Endothelial cell of umbilical vein (primary cell): ENCODE measurements at places on chromosomes 1 and 21.

- no peak for DNase-seq
Measured at GRCh38 chr21:43703035-43703880, 15.7 kb upstream of the PDXK start.

DNA sequence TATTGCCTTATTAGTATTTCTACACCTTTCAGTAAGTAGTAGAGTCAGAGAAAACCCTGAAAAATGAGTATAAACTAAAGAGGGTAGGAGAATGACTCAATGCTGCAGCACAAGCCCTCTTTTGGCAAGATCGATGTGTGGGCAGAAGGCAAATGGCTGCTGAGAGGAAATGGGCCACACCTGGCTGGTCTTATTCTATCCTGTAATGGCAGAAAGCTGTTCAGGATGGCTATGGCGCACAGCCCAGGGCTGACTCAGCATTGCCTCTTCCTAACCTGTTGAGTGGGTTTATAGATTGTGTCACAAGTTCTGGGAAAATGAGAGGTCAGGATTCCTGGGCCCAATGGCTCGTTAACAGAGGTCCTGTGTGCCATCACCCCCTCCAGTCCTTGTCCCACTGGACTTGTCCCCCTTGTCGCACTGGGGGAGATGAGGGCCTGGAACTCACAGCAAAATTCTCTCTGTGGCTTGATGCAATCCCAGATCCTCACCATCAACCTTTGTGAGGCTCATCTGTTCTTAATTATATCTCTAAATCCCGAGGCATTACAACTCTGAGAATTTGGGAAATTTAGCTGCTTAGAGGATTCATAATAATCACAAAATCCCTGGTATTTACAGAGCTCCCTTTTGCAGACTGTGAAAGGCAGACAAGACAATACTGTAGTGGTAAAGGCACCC lies 13.2 kb downstream of the HMGB4 start:
- no peak for DNase-seq

GRCh38 chr1:7609311-7609994 lies 161.6 kb upstream of the VAMP3 start:
- DNase-seq, result no peak

DNA sequence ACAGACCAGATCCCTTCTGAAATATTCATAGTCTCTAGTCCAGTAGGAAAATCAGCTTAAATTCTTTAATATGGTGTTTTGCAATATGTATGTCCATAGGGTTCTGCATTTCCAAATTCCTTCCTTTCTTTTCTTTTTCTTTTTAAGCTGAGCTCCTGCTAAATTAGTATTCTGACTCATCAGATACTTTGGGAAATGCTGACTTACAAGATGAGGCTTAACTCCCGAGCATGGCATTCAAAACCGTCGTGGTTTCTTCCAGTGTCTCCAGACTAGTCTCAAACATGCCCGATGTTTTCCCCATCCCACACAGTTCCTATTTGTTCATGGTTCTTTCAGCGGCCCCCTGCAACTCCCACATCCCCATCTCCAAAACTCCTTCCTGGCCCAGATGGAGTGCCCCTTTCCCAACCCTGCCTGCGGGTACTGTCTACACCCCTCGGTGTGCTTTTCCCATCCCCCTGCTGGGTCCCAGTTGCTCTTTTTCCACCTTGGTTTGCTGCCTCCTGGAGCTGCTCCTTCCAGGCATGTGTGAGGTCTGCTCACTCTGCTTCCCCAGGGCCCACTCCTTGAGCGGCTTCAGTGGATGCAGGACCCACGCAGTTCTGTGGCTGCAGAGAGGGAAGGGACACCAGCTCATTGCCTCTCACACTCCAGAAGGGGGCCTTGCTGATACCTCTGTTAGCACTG lies 19.5 kb upstream of the ETV3 start:
- no peak for DNase-seq

DNA sequence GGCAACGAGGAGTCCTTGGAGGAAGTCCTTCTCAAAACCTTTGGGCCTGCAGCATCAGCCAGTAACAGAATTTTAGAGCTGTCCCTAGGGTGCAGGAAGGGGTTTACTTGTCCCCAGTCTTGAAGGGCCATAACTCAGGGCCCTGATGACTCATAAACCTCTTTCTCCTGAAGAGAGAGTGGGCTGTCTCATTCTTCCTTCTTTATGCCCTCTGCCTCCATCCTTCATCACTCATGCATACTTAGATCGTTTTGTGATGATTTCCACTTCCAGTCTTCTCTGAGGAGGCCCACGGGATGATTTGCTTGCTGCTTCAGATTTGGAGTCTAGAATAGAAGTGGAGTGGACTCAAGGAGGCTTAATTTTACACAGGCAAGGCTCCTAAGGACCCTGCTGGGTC lies 60.2 kb downstream of the NDUFS5 start:
- DNase-seq, result no peak

- no peak for DNase-seq
Measured at GRCh38 chr1:228280106-228280901, 72.5 kb downstream of the OBSCN start.

GRCh38 chr21:46295177-46295770 lies 9.1 kb downstream of the YBEY start:
- no peak for DNase-seq

DNA sequence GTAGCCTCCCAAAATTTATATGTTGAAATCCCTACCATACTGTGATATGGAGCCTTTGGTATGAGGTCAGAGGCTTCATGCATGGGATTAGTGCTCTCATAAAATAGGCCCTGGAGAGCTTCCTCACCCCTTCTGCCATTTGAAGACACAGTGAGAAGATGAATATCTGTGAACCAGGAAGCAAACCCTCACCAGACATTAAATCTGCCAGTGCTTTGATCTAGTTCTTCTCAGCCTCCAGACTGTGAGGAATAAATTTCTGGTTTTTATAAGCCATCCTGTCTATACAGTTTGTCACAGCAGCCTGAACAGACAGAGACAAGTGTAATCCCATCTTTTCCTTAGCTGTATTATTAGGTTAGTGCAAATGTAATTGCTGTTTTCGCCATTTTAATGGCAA lies 88.4 kb downstream of the OLFML2B start:
- no peak for DNase-seq

DNA sequence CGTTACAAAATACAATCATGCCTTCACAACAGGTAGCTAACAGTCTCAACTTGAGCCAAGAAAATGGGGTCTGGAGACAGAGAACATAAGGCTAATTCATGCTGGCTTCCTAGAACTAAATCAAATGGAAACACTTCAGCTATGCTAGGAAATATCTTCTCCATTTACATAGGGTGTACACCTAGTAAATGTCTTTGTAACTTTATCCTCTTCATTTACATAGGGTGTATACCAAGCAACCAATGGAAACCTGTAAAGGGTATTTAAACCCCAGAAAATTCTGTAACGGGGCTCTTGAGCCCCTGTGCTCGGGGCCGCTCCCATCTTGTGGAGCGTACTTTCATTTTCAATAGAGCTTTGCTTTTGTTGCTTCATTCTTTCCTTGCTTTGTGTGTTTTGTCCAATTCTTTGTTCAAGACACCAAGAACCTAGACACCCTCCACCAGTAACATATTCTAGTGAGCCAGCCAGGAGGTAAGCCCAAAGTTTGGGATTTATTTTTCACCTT lies 19.5 kb upstream of the CYP4X1 start:
- no peak for DNase-seq

DNA sequence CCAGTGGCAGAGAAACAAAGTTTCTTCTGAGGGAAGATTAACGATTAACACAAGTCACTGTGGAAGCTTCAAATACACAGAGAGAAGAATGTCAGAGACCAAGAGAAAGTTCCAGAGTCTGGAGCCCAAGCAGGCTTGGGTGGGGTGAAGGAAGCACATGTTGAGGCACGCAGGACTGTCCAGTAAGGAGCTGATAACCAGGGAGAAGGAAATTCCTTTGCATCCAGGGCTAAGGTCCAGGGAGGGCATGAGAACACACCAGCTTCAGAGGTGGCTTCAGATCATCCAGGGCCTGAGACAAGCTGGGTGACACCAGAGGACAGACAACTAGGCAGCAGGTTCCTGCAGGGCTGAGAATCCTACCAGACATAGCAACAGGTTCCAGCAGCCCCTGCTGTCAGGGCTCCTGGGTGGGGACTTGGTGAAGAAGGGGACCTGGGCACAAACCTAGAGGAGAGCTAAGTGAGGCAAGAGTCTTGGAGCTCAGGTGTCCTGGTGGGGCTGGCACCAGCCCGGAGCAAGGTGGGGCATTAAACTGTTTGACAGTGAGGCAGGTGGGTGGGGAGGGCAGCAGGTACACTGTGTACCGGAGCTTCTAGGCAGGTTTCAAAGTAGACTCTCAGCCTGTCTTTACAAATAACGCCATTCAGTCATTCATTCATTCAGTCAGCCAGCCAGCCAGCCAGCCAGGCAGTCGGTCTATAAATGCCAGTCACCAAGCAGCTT lies 2.6 kb upstream of the SPRR1A start:
- no peak for DNase-seq
